ENCODE measurements at places on chromosomes 1 and 21. TPM values are rescaled to one million over a fixed set of nuclear protein-coding genes. Genes with fewer than 3 reads are reported as not detected.

IL22RA1 gene
- polyA plus RNA-seq: not detected

- H3K27ac ChIP-seq: no peak overlapping the region
- H3K27me3 ChIP-seq: no peaks in the 10 kb centered on the region
- no peaks in the 10 kb centered on the region for H3K4me1 ChIP-seq
- no peak for DNase-seq
- no peaks in the 10 kb centered on the region for H3K36me3 ChIP-seq
Observed at GRCh38 chr1:224879162-224879803, 50.2 kb upstream of the DNAH14 start.

DNA sequence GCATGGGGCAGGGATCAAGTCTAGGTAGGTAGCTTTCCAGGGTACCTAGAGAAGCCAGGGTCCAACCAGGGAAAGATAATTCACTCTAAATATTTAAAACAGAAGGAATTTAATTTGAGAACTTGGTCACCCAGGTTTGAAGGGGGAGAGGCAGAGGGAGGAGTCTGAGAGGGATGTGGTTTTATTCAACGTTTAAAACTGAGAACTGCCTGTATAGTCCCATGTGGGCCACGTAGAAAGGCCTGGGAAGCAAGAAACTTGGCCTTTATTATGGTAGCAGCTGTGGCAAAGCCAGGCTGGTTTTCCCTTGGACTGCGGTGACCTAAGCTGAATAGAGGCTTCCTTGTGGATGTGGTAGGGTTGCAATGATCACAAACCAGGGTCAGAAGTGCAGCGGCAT lies 42.0 kb upstream of the DUSP10 start:
- no peaks in the 10 kb centered on the region for H3K27me3 ChIP-seq
- DNase-seq: peak; percentile 37
- H3K36me3 ChIP-seq: no peaks in the 10 kb centered on the region
- peak overlapping the region; percentile 41 for H3K4me3 ChIP-seq
- peaks cover 34% of the 10 kb centered on the region for H3K4me1 ChIP-seq

C1orf94 gene
- polyA plus RNA-seq: not detected

DNASE2B gene
- not detected for polyA plus RNA-seq

GRCh38 chr1:33176362-33176850 lies 5.4 kb downstream of the TRIM62 start:
- H3K36me3 ChIP-seq: no peaks in the 10 kb centered on the region
- H3K4me3 ChIP-seq: no peak overlapping the region
- no peak for DNase-seq
- no peaks in the 10 kb centered on the region for H3K27me3 ChIP-seq
- H3K27ac ChIP-seq: no peak overlapping the region

GRCh38 chr1:78369546-78369945 lies 121.2 kb upstream of the PTGFR start:
- H3K4me3 ChIP-seq: no peak overlapping the region
- H3K4me1 ChIP-seq: no peaks in the 10 kb centered on the region
- no peak overlapping the region for H3K27ac ChIP-seq
- no peak for DNase-seq

- no peak overlapping the region for H3K4me3 ChIP-seq
- no peak for DNase-seq
- H3K27me3 ChIP-seq: no peaks in the 10 kb centered on the region
- no peaks in the 10 kb centered on the region for H3K4me1 ChIP-seq
Observed at GRCh38 chr1:56095696-56096665, 483.4 kb downstream of the PLPP3 start.

DNA sequence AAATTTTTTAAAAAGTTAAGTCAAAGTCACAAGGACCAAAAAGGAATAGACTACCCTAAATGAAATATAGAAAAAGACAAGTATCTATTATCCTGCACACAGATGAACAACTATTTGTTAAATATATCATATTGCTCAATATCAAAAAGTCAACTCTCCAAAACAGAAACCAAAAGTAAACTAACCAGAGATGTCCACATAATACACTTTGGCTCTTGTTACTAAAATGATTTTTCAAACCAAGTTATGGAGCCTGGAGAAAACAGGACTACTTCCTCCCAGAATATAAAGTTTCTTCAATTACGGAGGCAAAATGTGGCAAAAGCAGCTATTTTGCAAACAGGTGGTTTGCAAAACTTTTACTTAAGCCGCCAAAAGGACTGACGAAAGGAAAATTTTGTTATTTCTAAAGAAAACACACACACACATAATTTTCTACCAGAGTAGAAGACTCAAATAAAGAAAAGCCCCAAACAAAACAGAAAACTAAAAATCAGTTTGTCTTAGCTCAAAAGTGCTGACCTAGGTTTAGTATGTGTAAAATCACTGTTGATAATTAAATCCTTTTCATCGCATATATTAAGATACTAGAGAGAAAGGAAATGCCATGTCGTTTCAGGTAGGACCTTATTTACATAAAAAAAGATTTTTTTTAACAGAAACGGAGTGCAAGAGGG lies 1.1 kb downstream of the DPYD start:
- H3K4me3 ChIP-seq: peak overlapping the region; percentile 93
- H3K27ac ChIP-seq: peak overlapping the region; percentile 90
- H3K27me3 ChIP-seq: no peaks in the 10 kb centered on the region
- H3K36me3 ChIP-seq: no peaks in the 10 kb centered on the region
- no peak for DNase-seq

- no peaks in the 10 kb centered on the region for H3K36me3 ChIP-seq
- H3K27ac ChIP-seq: peak overlapping the region; percentile 100
- peaks cover 55% of the 10 kb centered on the region for H3K4me1 ChIP-seq
- peak; percentile 82 for DNase-seq
Observed at GRCh38 chr1:92960395-92961130, 699 bp downstream of the DIPK1A start.

DNA sequence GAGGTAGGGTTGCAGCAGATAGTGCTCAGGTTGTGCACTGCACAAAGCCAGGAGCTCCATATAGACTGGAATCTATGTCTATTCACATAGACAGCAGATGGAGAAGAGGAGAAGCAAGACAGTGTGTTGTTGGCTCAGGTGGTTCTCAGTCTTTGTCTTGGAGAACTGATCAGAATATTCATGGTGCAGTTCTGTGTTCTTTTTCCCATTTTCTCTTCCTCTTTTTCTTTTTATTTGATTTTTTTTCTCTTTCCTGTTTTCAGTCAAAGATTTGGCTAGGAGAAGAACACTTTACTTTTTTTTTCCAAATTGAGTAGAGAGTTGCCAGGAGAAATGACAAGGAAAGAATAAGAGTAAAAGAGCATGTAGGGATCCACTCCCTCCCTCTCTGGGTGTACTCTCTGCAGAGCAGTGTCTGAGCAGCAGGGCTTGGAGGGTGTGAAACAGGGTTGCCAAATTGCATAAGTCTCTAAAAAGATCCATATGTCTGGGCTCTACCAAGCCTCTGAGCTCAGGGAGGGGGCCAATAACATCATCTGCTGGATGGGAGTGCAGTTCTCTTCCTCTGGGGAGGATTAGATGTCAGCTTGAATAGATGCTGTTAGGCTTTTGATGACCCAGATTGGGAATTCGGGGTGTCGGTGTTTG lies 8.7 kb upstream of the CD34 start:
- no peaks in the 10 kb centered on the region for H3K36me3 ChIP-seq
- H3K27me3 ChIP-seq: no peaks in the 10 kb centered on the region
- H3K27ac ChIP-seq: no peak overlapping the region
- no peak overlapping the region for H3K4me3 ChIP-seq
- H3K4me1 ChIP-seq: no peaks in the 10 kb centered on the region
- no peak for DNase-seq

LHX4 gene
- 0.58 TPM for polyA plus RNA-seq

TPTE gene
- not detected for polyA plus RNA-seq

DNA sequence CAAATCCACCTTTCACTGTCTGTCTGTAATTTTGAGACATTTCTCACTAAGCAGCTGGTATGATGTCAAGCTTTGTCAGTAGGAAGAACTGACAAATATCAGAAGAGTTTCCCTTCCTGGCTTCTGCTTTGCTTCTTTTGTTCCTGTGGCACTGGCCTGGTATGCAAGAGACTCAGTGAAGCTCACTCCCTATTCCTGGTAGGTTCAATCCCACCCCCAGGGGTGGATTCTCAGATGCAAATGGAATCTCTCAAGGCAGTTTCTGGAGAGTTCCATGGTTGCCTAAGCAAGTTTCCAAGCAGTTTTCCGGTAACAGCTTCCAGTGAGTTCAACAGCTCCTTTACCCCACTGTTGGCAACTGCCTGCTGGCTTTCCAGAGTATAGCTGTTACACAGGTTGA lies 683.4 kb downstream of the PTPRC start:
- H3K27me3 ChIP-seq: no peaks in the 10 kb centered on the region
- H3K4me1 ChIP-seq: no peaks in the 10 kb centered on the region
- no peak overlapping the region for H3K27ac ChIP-seq
- H3K4me3 ChIP-seq: no peak overlapping the region
- no peaks in the 10 kb centered on the region for H3K36me3 ChIP-seq

GABRD gene
- not detected for polyA plus RNA-seq

- H3K27ac ChIP-seq: peak overlapping the region; percentile 99
- DNase-seq: peak; percentile 76
- peak overlapping the region; percentile 75 for H3K4me3 ChIP-seq
- H3K4me1 ChIP-seq: peaks cover 24% of the 10 kb centered on the region
- no peaks in the 10 kb centered on the region for H3K27me3 ChIP-seq
Observed at GRCh38 chr21:37365517-37366481, 774 bp upstream of the DYRK1A start.

Data from naive thymus-derived CD4-positive, alpha-beta T cell (primary cell).